Stimulated activated CD8-positive, alpha-beta memory T cell treated with anti-CD3 and anti-CD28 coated beads, Interleukin-7, amount 100 ng/mL, for 4 hours (primary cell): ENCODE measurements at places on chromosomes 6 and 20.

DNA sequence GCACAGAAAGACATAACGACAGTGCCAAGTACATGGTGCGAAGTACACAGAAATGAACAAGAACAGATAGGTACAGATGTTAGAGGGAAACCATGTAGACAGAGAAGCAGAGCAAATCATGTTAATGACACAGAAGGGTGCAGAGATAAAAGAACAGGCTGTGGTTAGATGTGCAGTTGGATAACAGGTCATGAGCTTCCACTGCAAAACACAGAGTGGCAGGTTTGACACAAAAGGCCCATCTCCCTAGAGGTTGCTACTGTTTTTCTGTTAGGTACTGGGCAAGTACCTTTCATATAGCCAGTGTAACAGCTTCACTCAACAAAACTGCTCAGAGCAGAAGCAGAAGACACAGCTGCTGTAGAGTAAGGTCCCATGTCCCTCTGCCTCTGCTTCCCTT, 84.6 kb downstream of the AK9 start:
- DNase-seq: no peak

DNA sequence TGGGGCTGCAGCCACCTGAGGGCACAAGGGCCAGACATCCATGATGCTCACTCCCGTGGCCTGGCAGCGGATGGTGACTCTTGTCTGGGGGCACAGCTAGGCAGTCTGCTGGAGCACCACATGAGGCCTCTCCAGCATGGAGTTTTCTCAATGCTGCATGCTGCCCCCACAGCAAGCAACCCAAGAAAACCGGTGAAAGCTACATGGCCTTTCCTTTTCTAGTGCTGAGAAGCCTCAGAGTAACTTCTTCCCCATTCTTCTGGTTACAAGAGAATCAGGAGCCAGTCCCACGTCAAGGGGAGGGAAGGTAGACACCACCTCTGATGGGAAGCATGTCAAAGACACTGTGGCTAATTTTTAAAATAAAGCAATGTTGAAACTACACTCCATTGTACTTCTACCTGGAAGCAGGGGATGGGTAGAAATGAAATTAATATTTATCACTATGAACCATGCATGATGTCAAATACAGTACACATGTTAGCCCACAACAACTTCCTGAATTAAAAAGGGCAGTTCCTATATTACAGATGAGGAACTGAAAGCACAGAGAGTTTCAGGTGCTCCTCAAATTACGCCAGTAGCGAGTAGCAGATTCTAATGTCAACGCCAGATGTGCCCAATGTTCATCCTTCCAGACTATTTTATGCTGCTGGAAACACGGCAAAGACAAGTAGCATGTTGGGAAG, 101.5 kb downstream of the LAMP5 start:
- DNase-seq: no peak

DNA sequence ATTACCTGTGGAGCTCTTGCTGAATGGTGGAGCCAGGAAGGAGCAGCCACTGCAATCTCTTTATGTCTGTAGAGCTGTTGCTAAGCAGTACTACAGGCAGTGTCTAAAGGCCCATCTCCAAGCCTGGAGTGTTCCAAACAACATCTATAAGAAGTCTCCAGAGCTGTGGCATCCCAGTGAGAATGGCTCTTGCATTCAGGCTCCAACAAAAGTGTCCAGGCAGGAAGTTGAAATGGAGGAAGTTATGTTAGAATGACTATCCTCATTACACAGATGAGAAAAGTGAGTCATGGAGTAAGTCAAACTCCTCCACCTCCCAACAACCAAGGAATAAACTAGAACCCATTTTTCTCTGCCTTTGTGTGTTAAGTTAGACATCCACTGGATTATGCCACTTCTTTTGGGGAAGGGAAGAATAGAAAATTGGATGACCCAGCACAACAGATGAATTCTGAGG, 288.5 kb upstream of the STXBP5 start:
- no peak for DNase-seq

DNA sequence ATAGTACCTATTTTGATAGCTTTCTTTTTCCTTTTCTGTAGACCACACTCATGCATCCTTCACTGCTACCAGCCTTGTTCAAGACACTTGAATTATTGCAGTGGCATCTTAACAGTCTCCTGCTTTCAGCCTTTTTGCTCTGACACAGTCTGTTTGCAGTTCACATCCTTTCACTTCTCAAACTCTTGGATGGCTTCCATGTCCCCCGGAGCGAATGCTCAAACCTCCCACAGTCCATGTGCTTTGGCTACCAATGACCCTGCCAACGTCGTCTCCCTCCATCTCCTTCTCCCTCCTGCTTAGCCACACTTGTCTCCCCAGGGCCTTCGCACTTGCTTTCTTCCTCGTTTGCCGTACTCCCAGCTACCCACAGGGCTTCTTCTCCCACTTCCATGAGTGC, 270.0 kb upstream of the ZFP64 start:
- DNase-seq: no peak

- no peak for DNase-seq
Measured at GRCh38 chr6:159303159-159303558, 134.0 kb downstream of the FNDC1 start.

- DNase-seq: peak; percentile 58
Measured at GRCh38 chr20:63653041-63653973, at the start of gene STMN3. Gene STMN3, minus strand, starts transcription at chr20:63653424. Its CDS starts 79 bp downstream, at chr20:63653345.

DNA sequence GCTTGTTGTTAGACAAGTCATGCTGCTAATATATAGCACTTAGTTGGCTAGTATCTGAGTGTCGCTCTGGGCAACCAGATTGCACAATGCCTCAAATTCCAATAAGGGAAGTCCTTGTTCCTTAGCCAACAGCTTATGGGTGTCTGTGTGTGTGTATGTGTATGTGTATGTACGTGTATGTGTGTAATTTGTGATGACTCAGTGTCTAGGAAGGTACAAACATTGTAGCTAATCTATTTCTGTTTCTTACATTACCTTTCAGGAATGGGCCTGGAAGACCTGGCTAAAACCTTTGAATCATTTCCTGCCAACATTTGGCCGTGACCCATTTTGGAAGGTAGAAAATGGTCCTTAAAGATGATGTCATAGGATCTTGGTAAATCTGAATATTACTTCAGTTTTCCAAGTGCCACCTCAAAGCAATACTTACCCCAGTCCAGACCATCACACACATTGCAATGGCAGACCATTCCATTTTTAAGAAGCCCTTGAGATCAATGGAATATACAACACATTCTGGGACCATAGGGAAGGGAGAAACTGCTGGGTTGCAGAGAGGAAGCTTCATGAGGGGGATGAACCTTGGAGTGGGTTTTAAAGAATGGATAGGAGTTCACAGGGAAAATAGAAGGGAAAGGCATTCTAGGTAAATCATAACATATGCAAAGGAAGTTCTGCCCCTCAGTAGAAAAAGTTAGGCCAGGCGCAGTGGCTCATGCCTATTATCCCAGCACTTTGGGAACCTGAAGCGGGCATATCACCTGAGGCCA, 25.1 kb downstream of the NEDD9 start:
- DNase-seq: no peak

DNA sequence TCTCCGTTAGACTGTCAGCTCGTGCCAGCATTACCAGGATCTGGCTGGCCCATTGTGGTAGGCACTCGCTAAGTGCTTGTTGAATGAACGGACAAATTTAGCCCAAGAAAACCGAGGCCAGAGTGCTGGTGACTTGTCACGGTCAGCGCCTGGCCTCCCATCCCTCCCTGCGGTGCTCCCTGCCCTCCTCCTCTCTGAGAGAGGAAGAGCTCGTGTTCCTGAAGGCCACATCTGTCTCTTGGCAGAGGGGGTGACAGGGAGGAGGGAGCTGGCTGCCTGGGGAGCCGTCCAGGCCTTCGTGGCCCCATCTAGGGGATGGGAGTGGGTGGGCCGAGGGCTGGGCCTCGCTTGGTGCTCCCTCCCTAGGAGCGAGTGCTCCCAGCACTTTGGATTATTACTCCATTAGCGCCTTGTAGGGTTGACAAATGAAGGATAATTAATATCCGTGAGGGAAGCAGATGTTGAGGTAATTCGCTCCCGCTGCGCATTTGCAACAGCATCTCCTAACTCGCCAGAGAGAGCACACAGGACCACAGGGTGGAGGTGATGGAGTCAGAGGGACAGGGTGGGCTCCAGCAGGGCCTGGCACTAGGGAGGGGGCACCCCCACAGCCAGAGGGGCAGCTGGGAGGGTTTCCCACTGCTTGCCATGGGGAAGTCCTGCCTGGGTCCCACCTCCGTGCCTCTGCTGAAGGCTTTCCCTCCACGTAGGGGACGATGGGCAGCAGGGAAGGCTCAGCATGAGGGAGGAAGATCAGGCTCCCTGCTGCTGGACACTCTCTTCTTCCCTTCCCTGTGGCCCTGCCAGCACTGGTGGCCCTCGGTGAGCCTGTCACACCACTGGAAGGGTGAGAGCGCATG, 37.0 kb downstream of the VSTM2L start:
- DNase-seq: no peak

GRCh38 chr6:148457137-148457842, 114.7 kb downstream of the SASH1 start:
- no peak for DNase-seq

GRCh38 chr20:52150440-52151258, 40.9 kb downstream of the ZFP64 start:
- no peak for DNase-seq

- no peak for DNase-seq
Measured at GRCh38 chr20:19176470-19177052, 35.9 kb upstream of the SLC24A3 start.

DNA sequence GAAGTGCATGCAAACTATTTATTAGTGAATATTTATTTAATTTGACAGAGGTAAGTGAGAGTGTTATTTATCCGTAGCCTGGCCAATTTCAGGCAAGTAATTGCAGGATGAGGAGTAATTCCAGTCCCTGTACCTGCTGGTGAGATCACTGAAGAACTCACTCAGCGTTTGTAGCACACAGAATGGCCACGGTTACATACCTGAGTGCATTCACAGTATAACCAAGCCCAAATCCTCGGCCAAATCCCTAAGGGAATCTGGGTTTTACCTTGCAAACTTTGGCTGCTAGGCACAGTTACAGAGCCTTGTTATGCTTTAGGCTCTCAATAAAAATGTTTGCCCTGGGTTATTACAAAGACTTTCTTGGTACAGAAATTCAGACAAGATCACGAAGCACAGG, 93.3 kb downstream of the KCNQ5 start:
- no peak for DNase-seq

- no peak for DNase-seq
Measured at GRCh38 chr20:49759266-49759950, 45.7 kb upstream of the B4GALT5 start.

- DNase-seq: no peak
Measured at GRCh38 chr6:145551164-145551563, 184.2 kb downstream of the EPM2A start.

- DNase-seq: no peak
Measured at GRCh38 chr20:36285746-36286447, 20.2 kb upstream of the DLGAP4 start.

- no peak for DNase-seq
Measured at GRCh38 chr6:107531868-107532267, 42.0 kb downstream of the SOBP start.

GRCh38 chr6:46393940-46394337, 97.3 kb downstream of the RCAN2 start:
- no peak for DNase-seq

DNA sequence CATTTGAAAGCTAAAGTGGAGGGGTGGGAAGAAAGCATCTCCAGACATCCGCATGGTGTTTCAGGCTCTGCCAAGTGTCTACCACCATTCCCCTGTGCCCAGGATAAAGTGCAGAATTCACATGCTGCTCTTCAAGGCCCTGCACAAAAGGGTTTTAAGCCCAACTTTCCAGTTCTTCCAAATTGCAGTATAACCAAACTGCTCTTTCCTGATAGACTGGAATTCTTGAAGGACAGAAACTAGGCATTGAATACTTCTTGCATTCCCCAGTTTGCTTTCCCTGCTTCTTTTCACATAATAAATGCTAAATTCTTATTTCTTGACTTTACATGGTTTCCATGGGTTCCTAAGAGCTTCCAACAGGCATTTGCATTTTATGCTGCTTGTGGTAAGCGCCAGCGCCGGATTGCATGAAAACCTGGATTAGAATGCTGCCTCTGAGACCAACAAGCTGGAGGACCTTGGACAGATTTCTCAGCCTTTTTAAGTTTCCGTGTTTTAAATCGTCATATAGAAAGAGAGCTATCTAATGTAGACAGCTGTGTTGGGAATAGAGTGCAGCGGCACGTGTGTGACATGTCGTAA, 7.9 kb downstream of the SOX4 start:
- no peak for DNase-seq

DNA sequence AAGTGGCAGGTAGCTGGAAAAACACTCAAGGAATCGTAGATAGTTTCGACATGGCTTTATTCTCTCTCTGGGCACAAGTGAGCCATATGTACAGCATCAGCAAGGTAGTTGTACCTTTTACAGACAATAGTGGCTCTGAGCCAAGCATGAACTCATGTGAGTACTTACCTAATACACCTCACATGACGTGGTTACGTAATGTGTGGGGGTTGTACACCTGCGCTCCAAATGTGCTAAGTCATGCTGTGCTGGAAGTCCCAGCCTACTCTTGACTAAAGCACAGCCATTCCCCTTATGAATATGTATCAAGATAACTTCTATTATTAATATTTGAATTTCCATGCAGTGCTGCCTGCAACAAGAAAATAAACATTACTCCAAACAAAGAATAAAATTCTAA, 78.8 kb upstream of the HMGN3 start:
- no peak for DNase-seq

DNA sequence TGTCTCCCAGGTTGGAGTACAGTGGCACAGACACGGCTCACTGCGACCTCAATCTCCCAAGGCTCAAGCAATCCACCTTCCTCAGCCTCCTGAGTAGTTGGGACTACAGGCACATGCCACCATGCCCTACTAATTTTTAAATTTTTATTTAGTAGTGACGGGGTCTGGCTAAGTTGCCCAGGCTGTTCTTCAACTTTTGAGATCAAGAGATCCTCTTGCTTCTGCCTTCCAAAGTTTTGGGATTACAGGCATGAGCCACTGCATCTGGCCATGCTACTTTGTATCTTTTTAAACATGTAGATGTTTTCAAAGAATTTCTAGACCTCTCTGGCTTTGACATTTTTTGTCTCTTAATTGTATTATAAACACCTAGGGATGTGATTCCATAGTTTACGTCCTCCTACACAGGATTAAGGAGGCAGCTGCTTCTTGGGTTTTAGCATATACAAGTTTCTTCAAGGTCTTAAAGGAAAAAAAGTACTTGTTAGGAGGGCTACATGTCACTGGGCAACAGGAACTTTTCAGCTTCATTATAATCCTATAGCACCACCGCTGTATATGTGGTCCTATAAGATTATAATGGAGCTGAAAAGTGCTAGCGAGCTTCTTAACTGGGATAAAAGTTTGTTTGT, 1.3 kb downstream of the ADAT2 start:
- no peak for DNase-seq

DNA sequence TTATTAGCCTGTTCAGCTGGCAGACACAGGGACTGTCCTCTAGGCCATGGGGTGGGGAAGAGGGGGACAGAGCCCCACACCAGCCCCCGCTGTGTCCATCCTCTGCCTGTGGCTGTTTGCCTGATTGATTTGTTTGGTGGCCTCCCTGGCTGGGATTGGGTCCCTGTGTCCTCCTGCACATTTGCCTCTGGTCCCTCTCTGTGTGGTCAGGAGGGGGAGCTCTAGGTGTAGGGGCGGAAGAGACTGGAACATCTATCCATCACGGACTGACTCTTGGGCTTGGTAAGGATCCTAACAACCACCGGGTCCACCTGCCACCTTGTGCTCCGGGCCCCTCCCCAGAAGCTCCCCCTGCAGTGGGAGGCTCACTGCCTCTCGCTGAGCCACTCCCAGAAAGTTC, 38.4 kb upstream of the CCDC167 start:
- DNase-seq: no peak
